Putamen (tissue), 1 donor: ENCODE measurements at places on chromosomes 5 and 9.

DNA sequence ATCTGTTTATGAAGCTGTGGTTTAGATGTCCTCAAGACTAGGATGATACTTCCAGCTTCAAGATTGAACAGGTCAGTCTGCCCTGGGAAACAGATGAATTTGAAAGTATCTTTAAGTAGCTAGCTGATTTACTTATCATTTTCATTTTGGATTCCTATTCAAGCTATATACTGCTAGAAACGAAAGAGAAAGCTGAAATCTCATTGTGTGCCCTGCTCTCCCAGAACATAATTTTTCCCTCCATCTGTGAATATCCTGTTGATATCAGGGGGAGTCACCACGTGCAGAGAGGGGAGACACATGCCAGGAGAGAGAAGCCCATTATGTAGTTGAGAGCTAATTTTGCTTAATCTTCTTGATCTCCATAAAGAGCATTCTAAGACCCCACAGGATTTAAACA, 439.1 kb downstream of the NR2F1-AS1 start:
- no peak for DNase-seq

GRCh38 chr5:122454541-122454940, 142.5 kb downstream of the SNCAIP start:
- DNase-seq = no peak

GRCh38 chr5:20536813-20537212, 548.8 kb upstream of the CDH18 start:
- no peak for DNase-seq

DNA sequence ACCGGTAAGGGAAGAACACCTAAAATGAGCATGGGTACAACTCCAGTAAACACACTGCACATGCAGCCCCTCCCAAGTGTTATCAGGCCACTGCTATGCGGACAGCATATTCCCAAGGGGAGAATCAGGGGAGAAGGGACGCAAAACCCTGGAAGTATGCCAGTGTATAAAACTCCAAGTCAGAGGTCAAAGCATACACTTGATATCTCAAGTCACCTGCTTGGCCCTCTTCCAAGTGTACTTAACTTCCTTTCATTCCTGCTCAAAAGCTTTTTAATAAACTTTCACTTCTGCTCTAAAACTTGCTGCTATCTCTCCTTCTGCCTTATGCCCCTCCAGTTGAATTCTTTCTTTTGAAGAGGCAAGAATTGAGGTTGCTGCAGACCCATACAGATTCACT, 408.1 kb downstream of the HTR1A start:
- no peak for DNase-seq

- no peak for DNase-seq
Measured at GRCh38 chr5:95424526-95424925, 33.4 kb downstream of the FAM81B start.

GRCh38 chr5:1012313-1012841, 3.8 kb downstream of the NKD2 start:
- no peak for DNase-seq

DNA sequence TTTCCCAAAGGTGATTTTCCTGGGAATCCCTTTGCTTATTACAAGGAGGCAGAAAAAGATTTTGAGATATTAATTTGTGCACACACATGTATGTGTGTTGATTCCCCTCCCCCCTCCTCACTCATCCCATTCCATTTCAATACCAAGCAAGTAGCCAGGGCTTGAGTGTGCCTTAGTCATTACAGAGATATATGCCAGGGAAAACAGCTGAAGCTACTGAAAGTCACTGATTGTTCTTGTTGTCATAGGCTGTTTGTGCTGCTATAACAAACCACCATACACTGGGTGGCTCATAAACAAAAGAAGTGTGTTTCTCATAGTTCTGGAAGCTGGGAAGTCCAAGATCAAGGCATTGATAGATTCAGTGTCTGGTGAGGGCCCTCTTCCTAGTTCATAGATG, 158.6 kb downstream of the BAAT start:
- peak; percentile 95 for DNase-seq

- DNase-seq = no peak
Measured at GRCh38 chr9:95181226-95181818, 136.2 kb downstream of the FANCC start.

DNA sequence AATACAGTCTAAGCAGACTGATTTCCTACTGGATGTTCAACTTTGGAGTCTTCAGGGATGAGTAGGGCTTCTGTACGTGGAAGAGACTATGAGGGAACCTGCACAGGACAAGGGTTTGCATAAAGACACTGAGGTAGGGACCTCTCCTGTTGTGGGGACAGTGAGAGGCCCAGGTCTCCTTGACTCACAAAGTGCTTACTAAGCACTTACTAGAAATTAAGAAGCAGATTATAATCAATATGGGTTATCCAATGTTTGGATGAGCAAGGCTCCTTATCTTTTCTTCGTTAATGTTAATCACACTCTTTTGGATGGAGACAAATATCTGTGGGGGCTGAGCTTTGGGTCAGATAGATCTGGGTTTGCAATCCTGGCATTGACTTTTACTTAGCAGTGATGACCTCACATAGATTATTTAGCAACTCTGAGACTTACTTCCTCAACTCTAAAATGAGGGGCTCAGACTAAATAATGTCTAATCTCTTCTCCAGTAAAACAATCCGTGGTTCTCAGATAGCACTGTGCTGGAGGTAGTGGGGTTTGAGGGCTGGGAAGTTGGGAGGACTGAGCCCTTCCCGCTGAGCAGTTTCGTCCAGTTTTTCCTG, 45.9 kb downstream of the PDCD1LG2 start:
- no peak for DNase-seq

DNA sequence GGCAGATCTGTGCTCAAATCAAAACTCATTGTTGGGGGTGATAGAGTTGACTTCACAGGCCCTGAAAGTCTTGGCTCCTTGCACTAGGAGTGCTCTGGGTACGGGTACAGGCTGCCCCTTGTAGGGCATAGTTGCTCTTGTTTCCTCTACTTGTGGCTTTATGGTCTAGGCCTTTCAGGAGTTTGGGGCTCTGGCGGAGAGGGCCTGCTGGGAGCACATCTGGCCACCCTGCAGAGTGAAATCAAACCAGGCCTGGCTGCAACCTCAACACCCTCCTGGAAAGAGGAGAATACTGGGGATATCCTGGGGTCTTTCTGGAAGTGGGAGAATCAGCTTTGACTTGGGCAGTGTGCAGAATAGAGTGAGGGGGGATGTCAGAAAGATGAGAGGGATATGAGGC, 1.5 kb downstream of the TGFBI start:
- no peak for DNase-seq

- DNase-seq = no peak
Measured at GRCh38 chr9:32866273-32866672, 82.9 kb downstream of the TMEM215 start.

DNA sequence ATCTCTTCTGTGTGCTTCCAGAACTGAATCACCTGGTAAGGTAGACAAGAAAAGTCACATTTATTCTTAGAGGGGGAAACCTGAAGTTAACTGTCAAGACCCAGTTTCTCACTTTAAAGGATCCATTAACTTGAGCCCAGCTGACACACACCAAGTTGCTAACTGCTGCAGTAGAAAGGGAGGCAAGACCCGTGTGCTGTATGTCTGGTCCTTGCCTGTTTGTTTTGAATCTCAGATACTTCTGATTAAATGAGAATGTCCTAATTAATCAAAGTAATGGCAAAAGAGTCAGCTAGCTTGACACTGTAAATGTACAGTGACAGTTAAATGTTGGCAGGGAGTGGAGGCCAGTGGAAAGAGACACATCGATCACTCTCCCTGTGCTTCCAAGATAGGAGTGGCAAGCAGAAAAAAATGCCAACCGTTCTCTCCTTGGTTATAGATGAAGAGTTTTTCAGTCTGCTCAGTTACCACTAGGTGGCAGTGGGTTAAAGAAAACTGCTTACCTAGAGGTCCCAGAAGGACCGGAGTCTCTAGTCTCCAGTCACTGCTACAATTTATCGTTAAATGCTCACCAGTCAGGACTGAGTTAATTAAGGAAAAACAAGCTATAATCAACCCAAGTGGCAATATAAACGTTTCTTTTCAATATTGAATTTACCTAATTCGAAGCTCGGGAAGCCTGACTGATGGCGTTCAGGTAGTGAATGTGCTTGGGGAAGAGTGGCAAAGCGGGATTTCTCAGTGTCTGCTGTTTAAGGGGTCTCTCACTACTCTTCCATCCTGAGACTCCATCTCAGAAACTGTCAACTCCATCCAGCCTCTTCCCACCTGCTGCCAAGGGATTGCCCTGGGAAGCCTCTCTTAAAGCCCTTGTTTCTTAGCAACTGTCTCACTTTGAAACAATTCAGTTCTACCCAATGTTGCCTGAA, 18.4 kb downstream of the LSM11 start:
- DNase-seq = peak; percentile 41

GRCh38 chr9:115357821-115358220, 239.9 kb upstream of the TNC start:
- DNase-seq = no peak

DNA sequence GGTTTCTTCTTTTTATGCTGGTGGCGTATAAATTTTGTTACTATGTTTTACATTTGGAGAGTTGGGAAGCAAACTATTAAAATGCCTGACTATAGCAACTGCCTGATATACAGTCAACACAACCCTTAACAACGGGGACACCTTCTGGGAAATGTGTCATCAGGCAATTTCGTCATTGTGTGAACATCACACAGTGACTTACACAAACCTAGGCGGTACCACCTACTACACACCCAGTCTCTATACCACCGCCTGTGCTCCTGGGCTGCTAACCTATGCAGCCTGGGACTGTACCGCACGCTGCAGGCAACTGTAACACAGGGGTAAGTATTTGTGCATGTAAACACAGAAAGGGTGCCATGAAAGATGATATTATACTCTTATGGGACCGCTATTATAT, 1.3 kb upstream of the CDHR2 start:
- DNase-seq = no peak

DNA sequence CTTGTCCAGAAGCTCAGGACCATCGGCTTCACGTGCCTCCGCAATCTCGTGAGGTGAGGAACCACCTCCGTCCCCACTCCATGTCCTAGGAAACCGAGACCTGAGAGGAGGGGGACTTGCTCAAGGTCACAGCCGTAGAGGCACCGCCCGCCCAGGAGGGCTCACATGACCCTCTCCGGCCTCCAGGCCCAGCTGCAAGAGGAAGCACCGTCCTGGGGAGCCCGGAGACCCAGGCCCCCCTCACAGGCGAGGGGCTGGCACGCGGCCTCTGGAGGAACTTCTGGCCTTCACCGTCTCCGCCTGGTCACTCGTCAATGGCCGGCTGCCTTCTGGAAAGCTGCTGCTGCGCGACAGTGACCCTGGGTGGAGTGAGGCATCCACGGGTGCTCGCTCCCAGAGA, 24.2 kb downstream of the FAM78A start:
- no peak for DNase-seq

DNA sequence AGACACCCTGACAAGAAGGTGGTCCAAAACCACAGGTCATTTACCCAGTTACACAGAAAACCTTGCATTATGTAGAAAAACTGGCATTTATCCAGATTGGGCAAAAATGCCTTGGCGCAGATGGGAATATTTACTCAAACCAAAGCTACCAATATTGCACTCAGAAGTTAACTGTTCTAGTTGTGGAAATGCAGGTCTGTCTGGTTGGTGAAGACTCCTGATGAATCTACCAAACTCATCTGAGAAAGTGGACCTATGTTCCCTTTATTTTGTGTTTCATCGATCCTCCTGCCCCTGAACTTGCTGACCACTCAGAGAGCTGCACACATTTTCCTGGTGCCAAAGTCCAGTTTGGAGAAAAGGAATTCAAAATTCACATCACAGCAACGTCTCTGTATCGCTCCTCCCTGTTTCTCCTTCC, 85.2 kb upstream of the ALDH1A1 start:
- DNase-seq = no peak

GRCh38 chr9:81777482-81777881, 88.1 kb upstream of the TLE1 start:
- DNase-seq = no peak

GRCh38 chr9:129317179-129318011, 139.3 kb upstream of the IER5L start:
- DNase-seq = no peak

GRCh38 chr5:159459951-159460538, 129.8 kb upstream of the IL12B start:
- no peak for DNase-seq

GRCh38 chr5:127254729-127255284, 35.8 kb upstream of the MEGF10 start:
- DNase-seq = no peak

DNA sequence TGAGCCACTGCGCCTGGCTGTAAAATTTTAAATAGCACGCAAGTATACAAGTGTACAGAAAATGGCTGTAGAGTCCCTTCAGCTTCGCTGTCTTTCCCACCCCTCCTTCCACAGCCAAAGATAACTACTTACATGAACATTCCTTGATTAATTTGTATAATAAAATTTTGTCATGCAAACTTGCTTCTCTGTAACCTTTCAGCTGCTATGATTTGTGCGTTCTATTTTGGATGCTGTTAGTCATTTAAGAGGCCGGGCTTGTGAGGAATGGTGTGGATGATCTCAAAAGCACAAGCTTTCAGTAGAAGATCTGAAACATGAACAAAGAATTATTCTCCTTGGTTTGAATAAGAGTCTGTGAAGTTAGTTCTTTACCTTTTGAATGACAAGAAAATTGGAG, 115.0 kb upstream of the TLE1 start:
- no peak for DNase-seq

DNA sequence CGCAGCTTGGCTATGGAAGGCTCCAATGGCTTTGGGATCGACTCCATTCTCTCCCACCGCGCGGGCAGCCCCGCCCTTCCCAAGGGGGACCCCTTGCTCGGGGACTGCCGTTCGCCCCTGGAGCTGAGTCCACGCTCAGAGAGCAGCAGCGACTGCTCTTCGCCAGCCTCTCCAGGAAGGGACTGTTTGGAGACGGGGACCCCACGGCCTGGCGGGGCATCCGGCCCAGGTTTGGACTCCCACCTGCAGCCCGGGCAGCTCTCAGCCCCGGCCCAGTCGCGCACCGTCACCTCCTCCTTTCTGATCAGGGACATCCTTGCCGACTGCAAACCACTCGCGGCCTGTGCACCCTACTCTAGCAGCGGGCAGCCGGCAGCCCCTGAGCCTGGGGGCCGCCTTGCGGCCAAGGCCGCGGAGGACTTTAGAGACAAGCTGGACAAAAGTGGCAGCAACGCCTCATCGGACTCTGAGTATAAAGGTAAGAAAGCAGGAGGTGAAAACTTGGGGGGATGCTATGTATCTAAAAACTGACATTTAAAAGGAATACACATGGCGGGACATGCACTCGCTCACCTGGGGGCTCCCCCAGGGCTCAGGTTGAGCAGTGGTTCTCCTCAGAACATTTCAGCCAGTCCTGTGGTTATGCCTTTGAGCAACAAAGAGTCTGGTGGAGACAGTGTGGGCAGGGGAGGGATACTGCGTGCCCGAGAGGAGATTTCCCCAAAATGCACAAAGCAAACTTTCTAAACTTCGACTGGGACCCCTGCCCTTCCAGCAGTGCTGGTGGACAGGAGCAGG, 579 bp downstream of the BARHL1 start:
- no peak for DNase-seq

DNA sequence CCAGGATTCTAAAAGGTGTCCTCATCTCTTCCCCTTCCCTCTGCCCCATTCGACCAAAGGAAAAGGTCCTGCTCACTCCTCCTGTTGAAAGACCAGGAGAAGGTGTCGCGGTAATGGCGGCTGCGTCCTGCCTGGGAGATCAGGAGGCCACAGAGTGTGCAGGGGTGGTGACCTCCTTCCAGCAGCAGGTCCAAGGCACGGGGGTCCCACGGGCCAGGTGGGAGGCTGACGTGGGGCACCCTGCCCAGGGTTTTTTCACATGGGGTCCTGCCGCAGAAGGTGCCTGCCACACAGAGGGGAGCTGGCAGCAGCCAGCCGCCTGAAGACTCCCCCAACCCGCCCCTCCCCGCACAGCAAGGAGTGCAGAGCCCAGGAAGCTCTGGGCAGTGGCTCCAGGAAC, 22.2 kb upstream of the ADAMTS2 start:
- no peak for DNase-seq

GRCh38 chr9:17230646-17231045, 95.8 kb downstream of the CNTLN start:
- no peak for DNase-seq
